ENCODE measurements at places on chromosomes 1 and 21.

- H3K27me3 ChIP-seq: no peaks in the 10 kb centered on the region
- peak; percentile 56 for DNase-seq
- H3K4me1 ChIP-seq: peaks cover 50% of the 10 kb centered on the region
- H3K27ac ChIP-seq: peak overlapping the region; percentile 88
- no peak overlapping the region for H3K4me3 ChIP-seq
Observed at GRCh38 chr1:94865360-94865759, 45.2 kb downstream of the SLC44A3 start.

GRCh38 chr21:18369115-18369514, 34.5 kb downstream of the TMPRSS15 start:
- no peak overlapping the region for H3K27ac ChIP-seq
- no peaks in the 10 kb centered on the region for H3K36me3 ChIP-seq
- no peak overlapping the region for H3K4me3 ChIP-seq
- H3K27me3 ChIP-seq: no peaks in the 10 kb centered on the region
- no peak for DNase-seq
- H3K4me1 ChIP-seq: no peaks in the 10 kb centered on the region

DNA sequence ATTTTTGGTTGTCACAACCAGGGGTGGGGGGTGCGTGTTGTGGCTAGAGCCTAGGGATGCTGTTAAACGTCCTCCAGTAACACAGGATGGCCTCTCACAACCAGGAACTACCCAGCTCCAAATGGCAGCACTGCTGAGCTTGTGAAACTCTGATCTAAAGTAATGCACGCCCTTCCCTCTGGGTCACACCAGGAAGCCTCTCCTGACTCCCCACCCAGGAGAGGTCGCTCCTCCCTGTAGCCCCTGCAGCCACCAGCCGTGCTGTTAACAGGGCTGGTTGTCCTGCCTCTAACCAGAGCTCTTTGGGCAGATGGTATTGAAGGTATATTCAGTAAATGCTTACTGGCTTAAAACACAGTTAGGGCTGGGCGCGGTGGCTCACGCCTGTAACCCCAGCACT, 73.2 kb downstream of the NKAIN1 start:
- H3K36me3 ChIP-seq: no peaks in the 10 kb centered on the region
- H3K4me3 ChIP-seq: no peak overlapping the region
- DNase-seq: no peak
- H3K27me3 ChIP-seq: no peaks in the 10 kb centered on the region
- H3K4me1 ChIP-seq: peaks cover 15% of the 10 kb centered on the region
- no peak overlapping the region for H3K27ac ChIP-seq

DNA sequence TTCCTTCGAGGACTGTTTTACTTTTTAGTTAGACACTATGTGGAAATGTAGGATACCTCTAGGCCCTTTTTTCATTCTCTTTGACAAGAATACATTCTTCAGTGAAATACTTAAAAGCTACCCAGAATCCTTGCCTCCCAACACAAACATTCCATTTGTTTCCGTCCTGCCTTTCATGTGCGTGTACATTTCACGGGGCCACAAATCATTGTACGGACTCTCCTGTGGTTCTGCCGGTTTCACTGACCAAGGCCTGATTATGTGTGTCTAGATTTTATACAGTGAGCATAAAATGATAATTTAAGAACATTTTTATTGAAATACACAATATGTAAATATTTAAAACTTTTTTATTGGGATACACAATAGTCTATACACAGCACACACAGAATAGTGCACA, 76.4 kb downstream of the RUNX3 start:
- no peaks in the 10 kb centered on the region for H3K36me3 ChIP-seq
- no peak overlapping the region for H3K4me3 ChIP-seq
- H3K27me3 ChIP-seq: no peaks in the 10 kb centered on the region
- DNase-seq: no peak

DNA sequence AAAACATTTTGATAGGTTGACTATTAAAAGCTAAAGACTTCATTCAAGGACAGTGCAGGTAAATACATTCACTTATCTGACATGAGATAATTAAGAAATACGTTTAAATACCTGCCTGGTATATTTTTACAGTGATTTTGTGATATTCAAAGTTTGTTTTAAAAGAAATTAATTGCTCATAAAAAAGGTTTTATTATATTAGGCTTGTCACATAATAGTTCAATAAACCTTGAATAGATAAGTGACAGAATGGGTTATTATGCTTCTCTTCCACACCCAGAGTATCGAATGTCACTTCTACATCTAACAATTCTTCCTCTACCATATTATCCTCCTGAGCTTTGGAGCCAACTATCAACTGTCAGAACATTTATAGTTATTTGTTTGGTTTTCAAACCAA, 60.0 kb downstream of the LTN1 start:
- H3K36me3 ChIP-seq: no peaks in the 10 kb centered on the region
- no peaks in the 10 kb centered on the region for H3K27me3 ChIP-seq
- no peak for DNase-seq
- peaks cover 4% of the 10 kb centered on the region for H3K4me1 ChIP-seq
- H3K4me3 ChIP-seq: no peak overlapping the region
- no peak overlapping the region for H3K27ac ChIP-seq

- H3K36me3 ChIP-seq: no peaks in the 10 kb centered on the region
- no peak overlapping the region for H3K4me3 ChIP-seq
- H3K27ac ChIP-seq: no peak overlapping the region
- no peak for DNase-seq
Observed at GRCh38 chr1:30412241-30413110, 310.9 kb downstream of the MATN1 start.

- H3K36me3 ChIP-seq: no peaks in the 10 kb centered on the region
- H3K4me3 ChIP-seq: no peak overlapping the region
- no peaks in the 10 kb centered on the region for H3K27me3 ChIP-seq
- no peaks in the 10 kb centered on the region for H3K4me1 ChIP-seq
- no peak overlapping the region for H3K27ac ChIP-seq
Observed at GRCh38 chr1:182754087-182754486, 35.5 kb upstream of the NPL start.

GRCh38 chr1:88799491-88799890, 91.9 kb downstream of the GTF2B start:
- H3K36me3 ChIP-seq: peaks cover 4% of the 10 kb centered on the region
- H3K27ac ChIP-seq: no peak overlapping the region
- DNase-seq: no peak
- no peak overlapping the region for H3K4me3 ChIP-seq
- no peaks in the 10 kb centered on the region for H3K27me3 ChIP-seq

- no peak overlapping the region for H3K27ac ChIP-seq
- H3K36me3 ChIP-seq: no peaks in the 10 kb centered on the region
- H3K27me3 ChIP-seq: no peaks in the 10 kb centered on the region
- H3K4me1 ChIP-seq: peaks cover 50% of the 10 kb centered on the region
- no peak overlapping the region for H3K4me3 ChIP-seq
- DNase-seq: no peak
Observed at GRCh38 chr1:31585736-31586365, 9.5 kb downstream of the TINAGL1 start.

DNA sequence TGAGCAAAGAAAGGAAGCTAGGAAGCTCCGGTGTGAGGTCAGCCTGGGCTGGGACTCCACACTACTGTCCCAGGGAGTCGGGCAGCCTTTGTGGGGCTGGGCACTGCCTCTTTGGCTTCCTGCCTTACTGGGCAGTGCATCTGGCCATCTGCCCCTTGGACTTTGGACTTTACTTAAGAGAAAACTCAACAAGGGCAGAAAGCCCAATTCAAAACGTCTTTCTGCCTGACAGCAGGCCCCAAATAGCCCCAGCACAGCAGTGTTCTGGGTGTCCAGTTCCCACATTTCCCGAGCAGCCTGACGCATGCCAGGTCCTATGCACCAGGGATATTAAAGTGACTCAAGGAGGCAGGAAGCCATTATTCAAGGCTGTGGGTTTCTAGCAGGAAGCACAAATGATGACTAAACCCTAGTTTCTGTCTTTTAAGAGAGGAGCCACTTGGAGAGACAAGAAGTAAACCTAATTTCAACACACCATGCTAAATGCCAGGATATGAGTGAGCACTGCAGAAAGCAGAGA, 37.9 kb upstream of the EDEM3 start:
- DNase-seq: peak; percentile 97
- no peaks in the 10 kb centered on the region for H3K27me3 ChIP-seq
- no peak overlapping the region for H3K4me3 ChIP-seq

DNA sequence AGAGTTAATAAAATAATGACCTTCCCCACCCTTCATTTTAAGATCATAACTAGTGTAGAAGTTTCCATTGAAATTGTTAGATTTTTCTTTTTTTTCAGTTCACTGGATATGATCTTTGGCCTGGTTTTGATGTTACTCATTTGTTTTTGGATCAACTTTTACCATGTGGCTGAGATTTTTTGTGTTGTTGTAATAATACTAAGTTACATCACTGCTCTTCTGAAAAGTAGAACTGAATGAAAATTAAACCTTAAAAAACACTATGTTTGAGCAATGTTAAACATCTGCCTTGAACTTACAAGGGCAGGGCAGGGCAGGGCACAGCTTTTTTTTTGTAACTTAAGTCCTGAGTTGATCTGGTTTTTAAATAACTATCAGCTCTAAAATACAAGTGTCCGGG, 204.8 kb upstream of the ADAMTS5 start:
- no peaks in the 10 kb centered on the region for H3K4me1 ChIP-seq
- H3K27ac ChIP-seq: no peak overlapping the region
- no peak for DNase-seq
- H3K27me3 ChIP-seq: no peaks in the 10 kb centered on the region

- no peak overlapping the region for H3K4me3 ChIP-seq
- H3K4me1 ChIP-seq: peaks cover 14% of the 10 kb centered on the region
- H3K36me3 ChIP-seq: no peaks in the 10 kb centered on the region
- H3K27me3 ChIP-seq: no peaks in the 10 kb centered on the region
- H3K27ac ChIP-seq: peak overlapping the region; percentile 43
Observed at GRCh38 chr1:154698320-154699096, 90.5 kb upstream of the ADAR start.

DNA sequence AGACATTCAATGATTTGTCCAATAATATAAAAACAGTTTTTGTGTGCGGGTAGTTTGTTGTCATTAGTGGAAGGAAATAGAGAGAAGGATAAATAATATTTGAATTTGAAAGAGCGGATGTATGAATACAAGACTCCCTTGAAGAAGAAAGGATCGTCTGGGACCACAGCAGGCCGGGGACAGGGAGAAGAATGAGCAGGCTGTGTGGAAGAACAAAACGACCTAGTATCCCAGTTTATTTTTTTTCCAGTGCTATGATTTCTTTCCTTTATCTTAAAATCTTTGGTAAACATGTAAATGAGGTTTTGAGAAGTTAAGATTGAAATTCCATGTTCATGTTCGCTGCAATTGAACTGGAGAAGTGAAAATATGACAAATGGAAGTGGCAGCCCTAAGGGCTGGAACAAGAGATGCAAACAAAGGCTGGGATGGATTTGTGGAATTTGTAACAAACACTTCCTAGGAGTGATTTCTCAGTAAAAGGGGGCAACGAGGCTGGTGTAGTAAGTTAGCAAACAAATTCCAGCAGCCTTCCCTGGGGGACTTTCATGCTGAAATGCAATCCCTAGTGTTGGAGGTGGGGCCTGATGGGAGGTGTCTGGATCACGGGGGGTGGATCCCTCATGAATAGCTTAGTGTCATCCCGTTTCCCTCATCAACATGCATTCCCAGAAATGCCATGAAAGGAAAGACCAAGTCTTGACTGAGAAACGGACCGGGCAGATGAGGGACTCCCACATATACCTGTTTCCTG, 10.2 kb upstream of the IFI16 start:
- H3K36me3 ChIP-seq: no peaks in the 10 kb centered on the region
- H3K27ac ChIP-seq: no peak overlapping the region
- H3K4me3 ChIP-seq: no peak overlapping the region
- H3K27me3 ChIP-seq: no peaks in the 10 kb centered on the region
- no peaks in the 10 kb centered on the region for H3K4me1 ChIP-seq

- DNase-seq: no peak
- peaks cover 6% of the 10 kb centered on the region for H3K4me1 ChIP-seq
- H3K36me3 ChIP-seq: no peaks in the 10 kb centered on the region
- no peaks in the 10 kb centered on the region for H3K27me3 ChIP-seq
- no peak overlapping the region for H3K4me3 ChIP-seq
Observed at GRCh38 chr1:32487182-32487581, 22.3 kb downstream of the ZBTB8B start.

DNA sequence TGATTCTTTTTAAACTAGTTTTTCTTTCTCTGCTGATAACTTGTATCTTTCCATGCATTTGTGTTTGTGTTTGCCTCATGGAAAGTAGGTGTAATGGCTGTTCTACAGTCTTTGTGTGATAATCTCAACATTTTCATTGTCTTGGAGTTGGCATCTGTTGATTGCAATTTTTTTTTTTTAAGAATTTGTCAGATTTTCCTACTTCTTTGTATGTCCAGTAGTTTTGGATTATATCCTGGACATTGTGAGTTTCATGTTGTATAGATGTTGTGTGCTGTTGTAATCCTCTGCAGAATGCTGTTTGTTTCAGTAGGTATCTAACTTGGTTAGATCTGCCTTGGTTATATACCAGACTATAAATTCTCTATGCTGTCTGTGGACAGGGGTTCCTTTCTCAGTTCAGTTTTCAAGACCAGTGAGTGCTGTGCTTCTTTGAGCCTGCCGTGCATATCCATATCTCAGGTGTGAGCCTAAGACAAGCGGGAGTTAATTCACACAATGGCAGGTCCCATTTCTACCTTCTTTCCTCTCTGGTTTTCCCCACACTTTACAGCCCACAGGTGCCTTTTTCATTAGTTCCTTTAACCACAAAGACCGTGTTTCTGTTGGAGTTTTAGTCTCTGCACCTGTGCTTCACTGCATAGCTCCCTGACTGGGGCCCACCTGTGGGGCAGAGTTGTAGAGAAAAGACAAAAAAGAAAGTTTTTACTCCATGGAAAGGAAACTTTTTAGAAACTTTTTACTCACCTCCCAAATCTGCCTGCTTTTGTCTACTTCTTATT, 69.9 kb downstream of the ITSN1 start:
- no peak overlapping the region for H3K27ac ChIP-seq
- no peak for DNase-seq
- H3K4me1 ChIP-seq: peaks cover 9% of the 10 kb centered on the region
- H3K4me3 ChIP-seq: no peak overlapping the region

GRCh38 chr21:29299046-29299915, 559 bp downstream of the BACH1 start:
- H3K27me3 ChIP-seq: no peaks in the 10 kb centered on the region
- peak; percentile 69 for DNase-seq
- peaks cover 46% of the 10 kb centered on the region for H3K4me1 ChIP-seq
- no peaks in the 10 kb centered on the region for H3K36me3 ChIP-seq
- H3K4me3 ChIP-seq: peak overlapping the region; percentile 33

GRCh38 chr21:37627074-37627473, 260.5 kb downstream of the DYRK1A start:
- DNase-seq: no peak
- H3K27ac ChIP-seq: no peak overlapping the region
- no peak overlapping the region for H3K4me3 ChIP-seq
- no peaks in the 10 kb centered on the region for H3K36me3 ChIP-seq
- no peaks in the 10 kb centered on the region for H3K4me1 ChIP-seq
- H3K27me3 ChIP-seq: no peaks in the 10 kb centered on the region

DNA sequence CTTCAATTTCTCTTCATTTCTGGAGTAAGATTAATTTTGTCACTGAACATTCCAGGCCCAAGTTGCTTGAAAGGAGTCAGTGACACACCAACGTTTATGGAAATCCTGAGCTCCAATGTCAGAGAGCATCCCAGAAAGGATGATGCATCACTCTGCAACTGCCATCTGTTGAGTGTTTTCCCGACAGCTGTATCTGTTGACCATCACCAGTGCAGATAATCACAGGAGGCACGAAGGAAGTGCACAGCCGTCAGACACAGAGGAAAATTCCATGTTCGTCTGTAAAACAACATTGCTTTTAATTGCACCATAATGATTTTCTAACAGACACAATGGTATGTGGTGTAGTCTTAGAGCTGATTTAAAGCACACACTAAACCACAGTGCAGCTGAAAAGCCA, 376.7 kb upstream of the ADGRL2 start:
- no peaks in the 10 kb centered on the region for H3K27me3 ChIP-seq
- H3K4me1 ChIP-seq: peaks cover under 1% of the 10 kb centered on the region
- no peak overlapping the region for H3K4me3 ChIP-seq

All from body of pancreas (tissue), 4 donors.